ENCODE measurements at places on chromosomes 11 and 22.

DNA sequence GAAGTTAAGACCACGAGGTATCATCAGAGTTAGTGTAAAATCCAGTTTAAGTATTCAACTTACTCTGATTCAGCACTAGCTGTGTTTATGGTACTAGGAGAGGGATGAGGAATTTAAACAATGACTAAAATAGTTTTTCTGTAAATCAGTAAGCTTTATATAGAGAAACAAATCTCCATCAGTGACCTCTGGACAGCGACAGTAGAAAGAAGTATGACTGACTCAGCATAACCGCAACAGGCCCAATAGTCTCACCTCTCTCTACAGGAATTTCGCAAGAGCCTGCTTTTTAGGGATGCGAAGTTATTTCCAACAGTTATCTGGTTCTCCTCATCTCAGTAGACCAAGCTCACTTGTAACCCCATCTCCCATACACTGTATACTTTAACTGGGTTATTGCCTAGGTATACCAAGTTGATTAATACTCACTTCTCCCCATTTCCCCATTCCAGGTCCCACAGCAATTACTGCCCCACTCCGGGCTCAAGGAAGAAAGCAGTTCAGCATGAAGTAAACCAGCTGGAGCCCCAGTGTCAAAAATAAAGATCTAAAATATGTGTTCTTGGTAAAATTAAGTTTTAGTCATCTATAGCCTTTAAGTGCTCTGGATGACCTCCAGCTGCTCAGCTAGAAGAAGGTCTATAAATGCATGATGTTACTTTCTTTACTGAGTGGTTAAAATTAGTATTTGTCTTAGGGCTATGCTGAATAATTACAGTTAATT is 770.6 kb upstream of the CCDC90B start:
- DNase-seq: no peak

DNA sequence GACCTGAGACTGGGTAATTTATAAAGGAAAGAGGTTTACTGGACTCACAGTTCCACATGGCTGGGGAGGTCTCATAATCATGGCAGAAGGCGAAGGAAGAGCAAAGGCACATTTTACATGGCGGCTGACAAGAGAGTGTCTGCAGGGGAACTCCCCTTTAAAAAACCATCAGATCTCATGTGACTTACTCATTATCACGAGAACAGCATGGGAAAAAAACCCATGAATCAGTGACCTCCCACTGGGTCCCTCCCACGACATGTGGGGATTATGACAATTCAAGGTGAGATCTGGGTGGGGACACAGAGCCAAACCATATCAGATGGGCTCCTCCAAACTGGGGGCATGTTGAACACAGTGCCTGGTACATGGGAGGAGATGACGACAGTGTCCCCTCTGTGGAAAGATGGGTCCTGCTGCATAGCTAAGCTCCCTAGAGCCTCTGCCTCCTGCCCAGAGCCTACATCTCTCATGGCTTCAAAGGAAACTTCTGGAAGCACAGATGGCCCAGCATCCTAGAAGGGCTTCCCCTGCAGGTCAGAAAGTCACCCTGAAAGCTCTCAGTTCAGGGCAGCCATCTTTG is 46.1 kb downstream of the MYEOV start:
- DNase-seq: no peak

DNA sequence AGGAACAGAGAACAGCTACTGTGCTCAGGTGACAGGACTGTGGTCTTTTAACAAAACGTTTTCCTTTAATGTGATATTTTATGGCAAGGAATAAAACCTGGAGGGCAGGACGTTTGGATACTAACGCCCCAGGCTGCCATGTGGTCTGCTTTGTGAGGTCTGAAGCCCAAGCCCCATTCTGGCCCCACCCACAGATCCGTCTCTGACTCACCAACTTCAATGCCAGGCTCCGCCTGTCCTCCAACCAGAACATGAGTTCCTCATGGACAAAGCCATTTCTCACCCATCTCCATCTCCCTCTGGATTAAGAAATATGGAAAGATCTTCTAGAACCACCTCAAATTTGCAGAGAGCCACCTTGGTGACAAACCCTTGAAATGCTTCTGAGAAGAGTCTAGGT is 148.8 kb downstream of the CRYBB2 start:
- DNase-seq: peak; percentile 62

GRCh38 chr11:12239396-12239795 is 129.0 kb downstream of the MICAL2 start:
- no peak for DNase-seq

DNA sequence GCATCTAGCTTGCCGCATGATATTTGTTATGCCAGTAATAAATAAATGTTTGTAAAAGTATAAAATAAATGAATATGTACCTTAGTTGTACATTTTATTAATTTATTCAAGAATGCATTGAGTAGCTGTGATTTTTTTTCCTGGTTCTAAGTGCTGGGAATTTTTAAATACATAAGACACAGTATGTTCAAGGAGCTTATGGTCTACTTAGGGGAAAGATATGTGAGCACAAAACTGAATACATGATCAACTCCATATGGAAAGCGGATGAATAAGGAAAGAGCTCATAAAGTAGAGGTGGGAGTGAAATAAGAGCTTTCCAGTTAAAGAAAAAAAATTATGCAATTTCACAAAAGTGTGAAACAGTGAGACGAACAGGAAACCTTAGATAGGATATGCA is 944.2 kb upstream of the CCDC90B start:
- no peak for DNase-seq

- DNase-seq: no peak
Observed at GRCh38 chr22:24693379-24693778, 81.1 kb downstream of the PIWIL3 start.

GRCh38 chr11:7609521-7609920 is 63.8 kb downstream of the CYB5R2 start:
- no peak for DNase-seq

DNA sequence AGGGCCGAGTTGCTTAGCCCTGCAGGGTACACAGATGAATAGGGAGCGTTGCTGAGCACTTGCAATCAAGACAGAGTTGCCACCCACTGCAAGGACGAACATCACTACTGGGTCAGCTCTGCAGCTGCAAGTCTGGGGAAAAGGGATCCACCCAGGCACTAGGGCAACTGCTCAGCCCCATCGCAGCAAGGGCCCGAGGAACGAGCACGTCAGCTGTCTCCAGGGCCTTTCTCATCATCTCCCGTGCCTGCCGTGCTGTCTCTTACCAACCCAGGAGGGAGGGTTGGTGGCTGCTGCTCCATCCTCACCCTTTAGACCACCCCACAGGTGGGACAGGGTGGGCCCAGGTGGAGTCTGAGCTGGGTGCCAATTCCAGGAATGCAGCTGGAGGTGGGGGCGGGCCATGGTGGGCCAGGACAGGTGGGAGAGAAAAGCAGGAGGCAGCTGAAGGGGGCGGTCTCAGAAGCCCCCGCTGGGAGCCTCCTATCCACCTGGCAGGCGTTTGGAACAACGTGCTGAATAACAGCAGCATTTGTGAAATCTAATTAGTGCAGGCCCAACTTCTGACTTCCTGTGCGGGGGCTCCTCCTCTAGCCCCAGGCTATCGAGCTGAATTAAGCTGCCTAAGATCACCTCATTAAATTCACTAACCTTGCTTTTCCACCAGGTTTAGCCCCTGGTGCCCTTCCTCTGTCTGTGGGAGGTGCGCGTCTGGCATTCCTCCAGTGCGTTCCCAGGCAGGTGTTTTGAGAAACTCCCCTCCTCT is 252.5 kb downstream of the ST3GAL4 start:
- DNase-seq: no peak

DNA sequence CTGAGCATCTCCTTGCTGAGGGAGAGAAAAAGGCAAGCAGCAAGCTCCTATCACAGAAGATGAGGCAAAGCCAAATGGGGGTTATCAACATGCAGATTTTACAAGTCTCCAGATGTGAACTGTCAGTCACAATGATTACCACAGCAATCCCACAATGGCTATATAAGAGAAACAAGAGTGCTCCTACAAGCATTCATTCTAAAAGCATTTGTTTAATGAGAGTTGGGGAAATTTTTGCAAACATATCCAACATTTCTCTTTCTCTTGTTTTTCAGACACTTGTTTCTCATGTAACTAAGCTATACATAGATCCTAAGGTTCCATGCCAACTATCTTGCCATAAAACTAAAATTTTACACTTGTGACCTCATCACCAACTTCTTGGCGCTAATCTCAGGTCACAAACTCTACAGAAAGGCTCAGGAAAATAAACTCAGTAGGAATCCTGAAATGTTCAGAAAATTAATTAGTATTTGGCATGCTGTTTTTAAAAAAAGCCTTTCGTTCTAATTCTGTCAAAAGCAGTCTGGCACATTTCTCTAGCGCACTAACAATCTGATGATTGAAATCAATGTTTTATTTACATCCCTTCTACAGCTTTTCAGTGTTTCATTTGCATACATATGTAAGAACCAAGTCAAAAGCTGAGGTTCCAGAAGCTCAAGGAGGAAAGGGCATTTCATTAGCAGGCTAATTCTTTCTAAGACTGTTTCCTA is 199.5 kb downstream of the TTC28 start:
- no peak for DNase-seq

- DNase-seq: no peak
Observed at GRCh38 chr11:114259124-114259526, 37.1 kb upstream of the NNMT start.

DNA sequence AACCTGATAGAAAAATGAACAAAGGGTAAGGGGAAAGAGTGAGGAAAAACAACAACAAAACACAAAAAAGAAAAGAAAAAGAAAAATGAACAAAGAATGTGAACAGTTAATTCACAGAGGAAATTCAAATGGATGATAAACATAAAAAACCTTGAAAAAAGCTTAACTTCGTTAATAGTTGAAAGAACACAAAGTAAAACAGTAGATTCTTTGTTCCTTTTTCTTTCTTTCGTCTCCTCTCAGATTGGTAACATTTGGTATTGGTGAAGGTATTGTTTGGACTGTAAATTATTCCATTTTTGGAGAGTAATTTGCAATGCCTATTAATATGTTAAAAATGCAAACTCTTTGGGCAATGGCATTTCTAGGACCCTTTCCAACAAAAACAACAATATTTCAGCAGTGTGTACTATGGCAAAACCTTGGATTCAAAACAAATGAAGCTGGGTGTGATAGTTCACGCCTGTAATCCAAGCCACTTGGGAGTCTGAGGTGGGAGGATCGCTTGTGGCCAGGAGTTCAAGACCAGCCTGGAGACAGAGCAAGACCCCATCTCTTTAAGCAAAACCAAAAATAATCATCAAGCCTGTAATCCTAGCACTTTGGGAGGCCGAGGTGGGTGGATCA is 3.3 kb upstream of the BACE1 start:
- peak; percentile 83 for DNase-seq

GRCh38 chr11:132134322-132134721 is 763.9 kb downstream of the NTM start:
- DNase-seq: no peak

DNA sequence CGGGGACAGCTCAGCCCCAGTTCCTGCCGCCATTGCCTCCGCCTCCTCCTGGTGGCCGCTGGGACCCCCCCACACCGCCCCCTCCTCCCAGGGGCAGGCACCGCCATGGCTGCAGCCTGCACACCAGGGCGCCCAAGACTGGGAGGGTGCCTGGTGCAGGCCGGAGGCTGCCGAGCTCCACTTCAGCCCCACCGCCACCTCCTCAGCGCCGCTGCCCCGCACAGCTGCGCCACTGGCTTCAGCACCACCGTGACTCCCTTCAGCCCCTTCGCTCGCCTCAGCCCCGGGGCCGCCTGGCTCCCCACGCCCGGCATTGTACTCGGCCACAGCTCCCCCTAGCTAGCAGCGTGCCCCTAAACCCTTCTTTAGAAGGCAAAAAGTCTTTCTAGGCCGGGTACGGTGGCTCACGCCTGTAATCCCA is 131.1 kb downstream of the CRYBB2 start:
- DNase-seq: no peak

- DNase-seq: no peak
Observed at GRCh38 chr11:63847363-63847762, 8.5 kb downstream of the MARK2 start.

- no peak for DNase-seq
Observed at GRCh38 chr11:114928260-114928870, 250.0 kb downstream of the NXPE2 start.

GRCh38 chr22:42233879-42234278 is 36.6 kb downstream of the TCF20 start:
- no peak for DNase-seq

- no peak for DNase-seq
Observed at GRCh38 chr22:25970999-25971811, 198.1 kb upstream of the SEZ6L start.

DNA sequence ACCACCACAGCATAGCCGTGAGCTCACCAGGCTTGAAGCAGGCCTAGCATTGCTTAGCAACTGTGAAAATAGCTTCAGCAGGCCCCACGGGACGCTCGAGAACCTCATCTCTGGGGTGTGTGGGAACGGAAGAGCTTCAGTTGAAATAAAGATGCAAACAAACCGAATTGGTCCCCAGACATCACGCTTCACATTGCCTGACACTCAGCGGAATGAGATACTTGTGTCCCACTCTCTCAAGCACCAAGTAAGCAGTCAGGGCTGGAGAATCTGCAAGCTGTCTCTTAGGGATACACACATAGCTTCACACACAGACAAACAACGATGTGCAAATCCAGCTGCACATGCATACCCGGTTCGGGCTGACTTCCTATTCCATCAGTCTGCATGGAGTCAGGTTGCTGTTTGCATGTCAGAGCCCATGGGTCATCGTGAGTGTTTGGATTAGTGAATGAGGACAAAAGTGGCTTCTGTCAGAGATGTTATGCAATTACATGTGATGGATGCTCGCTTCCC is 205.7 kb downstream of the SNX19 start:
- DNase-seq: no peak

- DNase-seq: peak; percentile 42
Observed at GRCh38 chr11:119107538-119108145, 498 bp downstream of the C2CD2L start.

GRCh38 chr11:110295531-110296225 is 736 bp downstream of the RDX start:
- DNase-seq: peak; percentile 71

DNA sequence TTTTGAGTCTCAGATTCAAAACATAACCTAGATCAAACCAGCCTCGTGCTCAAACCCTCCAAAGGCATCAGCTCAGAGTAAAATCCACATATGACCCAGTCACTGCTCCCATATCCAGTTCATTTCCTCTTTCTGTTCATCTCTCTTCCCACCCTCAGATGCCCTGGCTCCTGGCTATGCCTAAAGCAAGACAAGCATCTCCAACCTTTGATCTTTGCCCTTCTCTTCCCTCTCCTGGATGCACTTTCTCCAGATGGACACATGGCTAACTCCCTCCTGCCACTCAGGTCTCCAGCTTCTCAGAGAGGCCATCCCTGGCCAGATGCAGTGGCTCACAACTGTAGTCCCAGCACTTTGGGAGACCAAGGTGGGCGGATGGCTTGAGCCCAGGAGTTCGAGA is 14.3 kb upstream of the CREB3L1 start:
- no peak for DNase-seq

GRCh38 chr11:75667831-75668450 is 897 bp downstream of the MAP6 start:
- peak; percentile 69 for DNase-seq

DNA sequence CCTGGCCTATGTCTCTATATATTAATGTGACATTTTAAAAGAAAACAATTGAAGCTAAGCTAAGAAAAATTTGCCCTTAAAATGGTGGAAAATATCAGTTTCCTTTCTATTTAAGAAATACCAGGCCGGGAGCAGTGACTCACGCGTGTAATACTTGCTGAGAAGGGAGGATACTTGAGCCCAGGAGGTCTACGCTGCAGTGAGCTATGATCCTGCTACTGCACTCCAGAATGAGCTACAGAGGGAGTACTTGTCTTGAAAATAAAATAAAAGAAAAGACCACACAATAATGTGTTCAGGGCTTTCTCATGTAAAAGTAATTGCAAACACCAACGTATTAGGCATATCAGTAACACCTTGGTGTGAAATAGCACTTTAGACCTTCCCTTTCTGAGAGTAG is 1.4 kb upstream of the PRSS23 start:
- DNase-seq: no peak
